Fibroblast of the conjunctiva (primary cell): ENCODE measurements at places on chromosomes 6 and 20.

DNA sequence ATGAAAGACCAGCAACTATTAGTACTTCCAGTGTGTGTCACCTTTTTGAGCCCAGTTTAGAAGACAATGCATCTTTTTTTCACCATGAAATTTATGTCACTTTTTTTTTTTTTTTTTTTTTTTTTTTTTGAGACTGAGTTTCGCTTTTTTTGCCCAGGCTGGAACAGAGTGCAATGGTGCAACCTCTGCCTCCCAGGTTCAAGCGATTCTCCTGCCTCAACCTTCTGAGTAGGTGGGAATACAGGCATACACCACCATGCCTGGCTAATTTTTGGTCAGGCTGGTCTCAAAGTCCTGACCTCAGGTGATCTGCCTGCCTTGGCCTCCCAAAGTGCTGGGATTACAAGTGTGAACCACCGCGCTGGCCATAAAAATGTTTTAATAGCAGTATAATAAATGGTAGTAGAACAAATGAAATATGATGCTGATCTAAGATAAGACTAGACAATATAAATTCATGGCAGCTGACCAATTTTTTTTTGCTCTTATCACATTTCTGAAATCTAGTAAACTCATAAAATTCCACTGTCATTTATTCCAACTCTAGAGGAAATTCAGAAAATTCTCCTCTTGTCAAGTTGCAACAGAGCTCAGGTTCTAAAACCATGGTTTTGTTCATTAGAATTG, 21.3 kb downstream of the NHSL1 start:
- DNase-seq, result no peak

- DNase-seq, result peak; percentile 83
Measured at GRCh38 chr6:131400054-131400778, 172.8 kb upstream of the ARG1 start.

DNA sequence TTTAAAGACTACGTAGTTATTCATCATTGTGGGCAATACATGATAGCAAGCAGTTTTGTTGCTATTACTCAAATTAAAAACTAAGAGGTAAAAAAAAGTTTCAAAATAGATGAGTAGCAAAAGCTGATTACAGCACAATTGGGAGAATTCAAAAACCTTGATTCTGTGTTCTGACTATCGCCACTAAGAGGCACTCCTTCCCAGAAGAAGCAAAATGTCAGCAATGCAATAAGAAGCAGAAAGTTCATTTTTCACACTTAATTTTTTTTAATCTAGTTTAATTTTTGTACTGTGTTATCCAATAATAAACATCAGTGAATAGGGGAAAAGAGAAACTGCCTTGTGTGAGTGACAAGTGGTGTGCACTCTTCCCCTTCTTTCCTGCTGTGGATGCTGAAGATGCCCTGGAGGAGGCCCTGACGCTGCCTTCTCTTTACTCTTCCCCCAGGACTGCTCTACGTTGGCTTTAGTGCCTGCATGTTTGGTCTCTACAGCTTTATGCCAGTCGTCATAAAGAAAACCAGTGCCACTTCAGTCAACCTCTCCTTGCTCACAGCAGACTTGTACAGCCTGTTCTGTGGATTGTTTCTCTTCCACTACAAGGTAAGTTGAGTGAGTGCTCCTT, 263.2 kb upstream of the PLN start:
- DNase-seq, result no peak

- no peak for DNase-seq
Measured at GRCh38 chr20:25272223-25273000, 24.5 kb downstream of the PYGB start.

- DNase-seq, result no peak
Measured at GRCh38 chr6:44785130-44785529, 397.6 kb downstream of the CDC5L start.

DNA sequence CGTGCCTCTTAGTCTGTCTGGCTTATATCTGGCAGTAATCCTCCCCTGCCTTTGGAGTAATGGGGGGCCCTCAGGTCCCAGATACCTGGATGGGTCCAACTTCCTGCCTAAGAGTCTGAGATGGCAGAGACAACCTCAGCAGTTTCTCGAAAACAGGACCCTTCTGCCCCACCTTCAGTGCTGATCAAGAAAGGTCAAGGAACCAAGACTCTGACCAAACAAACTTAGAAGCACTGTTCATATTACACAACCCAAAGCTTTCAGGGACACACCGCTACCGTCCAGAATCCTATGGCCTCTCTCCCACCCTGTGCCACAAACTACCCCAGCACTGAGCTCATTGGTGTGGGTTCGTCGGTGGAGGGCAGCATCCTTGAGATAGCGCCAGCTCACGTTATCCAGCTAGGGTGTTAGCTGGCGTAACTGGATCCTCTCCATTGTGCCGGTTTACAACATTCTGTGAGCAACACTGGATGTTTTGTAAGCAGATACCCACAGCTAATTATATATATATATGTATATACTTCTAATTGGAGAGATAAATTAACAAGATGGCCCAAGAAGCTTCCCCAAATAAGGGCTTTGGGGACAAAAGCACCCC, 7.6 kb upstream of the TMC2 start:
- DNase-seq, result no peak

DNA sequence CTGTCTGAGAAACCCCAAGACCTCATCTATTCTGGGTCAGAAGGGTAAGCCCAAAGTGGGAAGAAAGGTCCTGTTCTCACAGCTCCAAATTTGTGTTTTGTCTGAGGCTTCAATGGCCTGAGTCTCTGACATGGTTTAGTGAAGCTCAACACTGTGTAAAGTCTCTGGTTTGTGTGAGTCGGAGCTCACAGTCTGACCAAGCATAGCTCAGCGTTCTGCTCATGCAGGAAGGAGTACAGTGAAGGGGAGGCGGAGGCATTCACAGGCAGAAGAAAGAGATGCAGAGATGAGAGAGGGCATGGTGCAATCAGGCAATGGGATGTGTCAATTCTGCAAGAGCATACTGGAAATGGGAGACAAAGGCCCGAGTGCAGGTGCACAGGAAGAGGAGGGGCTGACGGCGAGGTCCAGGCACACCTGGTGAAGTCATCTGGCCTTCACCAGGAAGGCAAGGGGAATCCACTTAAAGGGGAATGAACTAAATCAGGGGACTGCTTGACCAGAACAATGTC, 463.0 kb upstream of the AGPAT4 start:
- no peak for DNase-seq

DNA sequence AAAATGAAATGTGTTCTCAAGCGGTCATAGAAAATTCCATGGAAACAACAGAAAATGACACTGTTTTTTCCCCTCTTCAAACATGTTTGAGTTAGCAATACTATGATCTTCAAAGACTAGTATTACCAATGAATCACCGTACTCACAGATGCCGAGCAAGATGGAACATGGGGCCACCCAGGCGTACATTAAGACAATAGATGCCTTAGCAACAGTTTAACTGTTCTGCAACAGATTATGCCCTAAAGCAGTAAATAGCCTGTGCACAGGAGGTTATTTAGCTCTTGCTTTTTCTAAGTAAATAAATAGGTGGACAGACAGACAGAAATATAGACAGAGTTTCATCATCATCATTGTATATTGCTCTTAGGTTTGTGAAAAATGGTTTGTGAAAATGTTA, 284.0 kb upstream of the DEFB112 start:
- DNase-seq, result no peak

DNA sequence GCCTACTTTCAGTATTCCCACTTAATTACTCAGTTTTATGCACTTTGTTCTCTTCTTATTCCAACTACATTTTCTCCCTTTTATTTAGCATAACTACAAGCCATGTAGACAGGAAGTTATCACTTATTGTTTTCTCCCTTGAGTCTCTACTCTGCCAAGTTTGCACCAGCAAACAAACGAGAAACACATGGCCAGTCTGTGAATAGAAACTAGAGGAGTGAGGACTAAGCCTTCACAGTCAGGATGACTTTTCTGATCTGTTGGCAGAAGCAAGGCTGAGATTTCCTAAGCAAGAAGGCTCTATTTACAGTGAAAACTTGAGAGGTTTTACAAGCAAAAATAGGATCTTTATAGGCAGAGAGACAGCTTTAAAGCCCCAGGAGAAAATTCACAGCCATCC, 69.8 kb upstream of the TINAG start:
- peak; percentile 88 for DNase-seq

GRCh38 chr6:124679387-124679786, 282.9 kb upstream of the RNF217 start:
- no peak for DNase-seq

- no peak for DNase-seq
Measured at GRCh38 chr6:34546551-34547321, 9.4 kb downstream of the SPDEF start.

DNA sequence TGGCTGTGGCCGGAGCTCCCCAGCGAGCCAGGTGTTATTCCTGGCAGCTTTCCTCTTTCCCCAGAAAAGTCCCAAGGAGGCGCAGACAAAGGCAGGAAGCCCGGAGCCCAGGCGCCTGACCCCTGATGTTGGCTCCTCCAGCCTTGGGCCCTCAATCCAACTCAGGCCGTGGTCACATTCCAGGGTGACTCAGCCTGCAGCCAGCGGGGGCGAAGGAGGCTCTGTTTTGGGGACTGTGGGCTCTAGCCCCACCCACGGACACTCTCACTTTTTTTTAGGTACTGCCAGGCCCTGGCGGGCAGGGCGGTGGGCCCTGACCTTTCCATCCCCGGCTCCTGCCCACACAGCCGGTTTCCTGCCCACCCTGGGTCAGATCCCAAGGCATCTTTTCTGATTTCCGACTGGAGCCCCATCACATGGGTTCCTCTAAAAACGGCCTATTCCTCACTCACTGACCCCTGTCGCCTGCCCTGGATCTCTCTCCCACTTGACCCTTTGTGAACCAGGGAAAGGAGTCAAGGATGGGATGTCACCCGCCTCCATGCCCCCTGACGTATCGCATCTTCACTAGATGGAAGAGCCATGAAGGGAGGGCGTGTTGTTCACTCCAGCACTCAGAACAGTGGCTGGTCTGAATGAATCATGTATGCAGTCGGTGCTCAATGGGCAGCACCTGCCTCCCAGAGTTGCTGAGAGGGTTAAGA, 5.5 kb downstream of the PTGIS start:
- no peak for DNase-seq

DNA sequence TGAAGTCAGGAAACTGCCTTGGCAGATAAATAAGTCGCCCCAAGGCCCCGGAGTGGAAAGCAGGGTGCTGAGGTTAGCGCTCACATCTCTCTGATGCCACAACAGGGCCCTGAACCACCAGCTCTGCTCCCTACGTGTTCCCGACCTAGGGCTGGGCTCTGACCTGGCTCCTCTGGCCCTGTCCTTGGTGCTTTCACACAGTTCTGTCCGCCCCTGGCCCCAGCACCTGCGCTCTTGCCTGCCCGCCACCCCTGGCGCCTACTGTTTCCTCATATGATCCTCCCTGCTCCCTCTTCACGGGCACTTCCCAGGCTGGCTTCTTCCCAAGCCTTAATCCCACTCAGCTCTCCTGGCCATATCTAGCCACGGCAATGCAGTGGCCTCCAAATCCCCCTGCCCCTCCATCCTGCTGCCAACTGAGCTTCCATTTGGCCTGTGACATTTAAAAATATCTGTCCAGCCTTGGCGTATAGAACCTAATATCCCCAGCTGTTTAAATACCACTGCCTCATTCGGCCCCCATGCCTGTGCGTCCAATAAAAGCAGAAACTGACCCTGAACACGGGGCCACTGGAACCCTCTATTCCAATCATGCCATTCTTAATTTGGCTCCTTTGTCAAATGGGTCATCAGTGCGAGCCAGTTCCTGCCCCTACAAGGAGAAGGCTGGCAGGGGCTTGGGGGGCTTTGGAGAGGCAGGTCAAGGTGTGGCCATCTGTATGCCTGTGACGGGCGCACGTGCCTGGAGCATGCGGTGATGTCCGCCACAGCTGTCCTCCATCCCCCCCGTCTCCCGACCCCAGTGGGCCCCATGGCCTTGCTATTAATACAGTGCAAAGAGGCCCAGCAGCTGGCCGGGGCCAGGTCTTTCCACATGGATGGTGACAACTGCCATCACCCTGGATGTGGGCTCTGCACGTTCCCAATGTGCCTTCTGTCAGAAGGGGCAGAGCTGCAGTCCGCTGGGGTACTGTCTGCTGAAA, 27.7 kb downstream of the GNAS-AS1 start:
- DNase-seq, result no peak

- DNase-seq, result no peak
Measured at GRCh38 chr20:6975311-6975710, 207.8 kb downstream of the BMP2 start.

DNA sequence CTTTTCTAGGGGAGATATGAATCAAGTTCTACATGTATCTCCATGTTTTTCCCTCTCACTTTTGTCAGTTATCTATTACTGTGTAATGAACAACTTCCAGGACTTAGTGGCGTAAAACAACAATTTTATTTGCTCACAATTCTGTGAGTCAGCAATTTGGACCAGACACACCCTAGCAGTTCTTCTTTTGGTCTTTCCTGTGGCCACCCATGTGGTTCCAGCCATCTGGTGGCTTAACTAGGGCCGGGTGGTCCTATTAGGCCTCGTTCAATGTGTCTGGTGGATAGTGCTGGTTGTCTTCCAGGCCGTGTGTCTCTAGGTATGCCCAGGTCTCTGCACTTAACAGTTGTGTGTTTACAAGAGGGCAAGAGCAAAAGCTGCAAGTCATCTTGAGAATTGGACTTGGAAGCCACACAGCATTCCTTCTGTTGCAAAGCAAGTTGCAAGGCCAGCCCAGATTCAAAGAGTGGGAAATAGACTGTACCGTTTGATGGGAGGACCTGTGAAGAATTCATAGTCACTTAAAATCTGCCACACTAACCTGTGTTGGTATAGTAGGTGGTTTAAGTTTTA, 20.8 kb upstream of the SLC35D3 start:
- DNase-seq, result no peak

DNA sequence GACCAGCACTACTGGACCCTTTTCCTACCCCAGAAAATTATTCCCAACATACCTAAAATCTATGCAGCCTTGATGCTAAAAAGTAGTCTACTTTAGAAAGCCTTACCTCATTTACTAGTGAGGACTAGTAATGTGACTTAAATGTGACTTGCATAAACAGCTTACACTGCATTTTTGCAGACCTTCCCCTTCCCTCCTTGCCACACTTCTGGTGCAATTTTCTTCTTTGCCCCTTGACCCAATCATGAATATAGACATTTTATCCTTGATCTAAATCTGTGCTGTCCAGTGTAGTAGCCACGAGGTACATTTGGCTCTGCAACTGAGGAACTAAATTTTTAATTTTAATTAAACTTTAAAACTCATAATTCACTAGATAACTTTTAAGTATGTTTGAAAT, 7.0 kb upstream of the ZKSCAN8 start:
- no peak for DNase-seq

GRCh38 chr6:378958-379409, 12.6 kb upstream of the IRF4 start:
- DNase-seq, result no peak

- DNase-seq, result peak; percentile 38
Measured at GRCh38 chr6:106339334-106340029, 13.9 kb upstream of the ATG5 start.

DNA sequence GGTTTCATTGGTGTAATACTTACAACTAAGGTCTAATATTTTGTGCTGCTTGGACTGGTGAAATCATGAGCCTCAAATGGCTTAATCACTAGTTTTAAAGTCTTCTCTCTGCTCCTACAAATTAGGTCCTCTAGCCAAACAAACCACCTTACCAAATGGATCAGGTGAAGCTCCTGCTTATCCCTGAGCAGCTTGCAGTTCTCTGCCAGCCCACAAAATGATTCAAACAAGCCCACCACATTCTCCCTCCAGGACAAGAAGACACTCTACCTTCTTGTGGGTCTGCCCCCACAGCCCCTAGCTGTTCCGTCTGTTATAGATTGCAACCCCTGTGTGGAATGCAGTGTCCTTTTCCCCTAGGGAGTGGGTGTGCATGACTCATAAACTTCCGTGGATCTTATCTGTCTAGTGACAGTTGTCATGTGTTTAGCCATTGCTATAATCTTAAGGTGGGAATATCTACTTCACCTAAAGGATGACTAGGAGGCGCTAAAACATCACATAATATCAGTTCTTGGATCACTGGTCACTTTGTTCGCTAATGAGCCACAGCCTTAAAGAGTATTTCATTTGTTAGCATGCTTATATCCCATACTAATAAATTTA, 940.5 kb upstream of the MANEA start:
- no peak for DNase-seq
